ENCODE measurements at places on chromosomes 2 and 18. TPM values are rescaled to one million over a fixed set of nuclear protein-coding genes. Genes with fewer than 3 reads are reported as not detected.

ZSWIM2 gene
- total RNA-seq, result not detected

DOK6 gene
- 1.2 TPM for total RNA-seq

PCARE gene
- total RNA-seq, result not detected

UPP2 gene
- 0.28 TPM for total RNA-seq

PTPRM gene
- 127 TPM for total RNA-seq

MORN2 gene
- total RNA-seq, result 2.0 TPM

CERKL gene
- total RNA-seq, result 1.5 TPM

RSAD2 gene
- 0.29 TPM for total RNA-seq

CYP27A1 gene
- 15.7 TPM for total RNA-seq

VAMP5 gene
- 113 TPM for total RNA-seq

SH3RF3 gene
- 8.7 TPM for total RNA-seq

AKAIN1 gene
- total RNA-seq, result not detected

PARD6G gene
- total RNA-seq, result 11.2 TPM

RNMT gene
- 24.6 TPM for total RNA-seq

ALK gene
- total RNA-seq, result not detected

KIAA2012 gene
- total RNA-seq, result 0.76 TPM

PRKRA gene
- total RNA-seq, result 132 TPM

GALR1 gene
- total RNA-seq, result not detected

HNMT gene
- total RNA-seq, result 21.5 TPM

RTKN gene
- total RNA-seq, result 10.0 TPM

SKA1 gene
- total RNA-seq, result 0.73 TPM

CCDC141 gene
- 0.29 TPM for total RNA-seq

GCG gene
- total RNA-seq, result not detected
